ENCODE measurements at places on chromosomes 5 and 9.

GRCh38 chr5:178207917-178208280 is 3.6 kb downstream of the HNRNPAB start:
- DNase-seq, result no peak

DNA sequence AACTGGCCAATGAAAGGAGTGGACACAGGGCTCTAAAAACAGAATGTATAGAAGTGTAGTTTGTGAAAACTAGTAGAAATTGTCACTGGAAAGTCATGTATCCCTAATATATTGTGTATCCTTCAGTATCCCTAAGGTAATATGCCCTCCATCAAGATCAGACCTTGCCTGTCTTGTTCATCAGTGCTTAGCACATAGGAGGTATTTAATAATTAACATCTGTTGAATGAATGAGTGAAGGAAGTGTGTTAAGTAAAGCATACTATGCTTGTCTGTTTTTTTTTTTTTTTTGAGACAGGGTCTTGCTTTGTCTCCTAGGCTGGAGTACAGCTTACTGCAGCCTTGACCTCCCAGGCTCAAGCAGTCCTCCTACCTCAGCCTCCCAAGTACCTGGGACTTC is 15.8 kb downstream of the GAPVD1 start:
- no peak for DNase-seq

GRCh38 chr5:154368041-154368800 is 77.6 kb upstream of the SAP30L start:
- no peak for DNase-seq

DNA sequence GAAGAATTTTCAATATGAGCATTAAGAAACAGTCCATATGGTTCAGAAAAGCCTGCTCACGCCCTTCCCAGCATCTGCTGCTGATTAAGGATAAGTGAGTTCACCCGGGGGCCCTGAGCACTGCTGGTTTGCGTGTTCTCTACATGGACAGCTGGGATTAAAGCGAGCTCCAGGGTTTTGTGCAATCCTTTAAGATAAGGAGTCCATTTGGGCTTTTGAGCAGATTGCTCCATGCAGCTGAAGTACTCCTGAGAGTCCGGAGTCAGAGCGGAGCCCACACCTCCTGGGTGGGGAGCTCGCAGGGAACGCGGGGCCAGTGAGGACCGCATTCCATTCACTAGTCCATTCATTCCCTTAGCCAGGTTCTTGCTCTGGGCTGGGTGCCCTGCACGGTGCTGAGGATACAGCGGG is 149.3 kb upstream of the COL5A1 start:
- DNase-seq, result peak; percentile 99

- no peak for DNase-seq
These were observed 240.4 kb upstream of the RAI14 start for GRCh38 chr5:34415559-34416198.

DNA sequence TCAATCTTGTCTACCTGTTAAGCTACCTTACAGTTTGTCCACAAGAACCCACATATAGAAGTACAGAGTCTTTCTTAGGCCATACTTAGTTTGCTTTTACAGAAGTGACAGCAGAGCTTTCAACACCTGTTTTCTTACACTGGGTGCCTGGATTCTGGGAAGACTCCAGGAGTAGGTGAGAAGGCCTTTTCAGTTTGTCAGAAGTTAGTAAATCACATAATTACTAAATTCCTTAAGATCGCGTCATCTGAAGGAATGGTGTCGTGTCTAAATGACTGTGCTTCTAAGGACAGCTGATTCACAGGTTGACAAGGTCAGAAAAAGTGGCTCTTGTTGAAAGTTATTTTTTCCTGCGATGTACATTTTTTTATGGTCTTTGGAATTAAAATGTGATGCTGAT is 97.0 kb upstream of the FAM120A start:
- no peak for DNase-seq

GRCh38 chr9:33379666-33380389 is 22.5 kb downstream of the AQP7 start:
- DNase-seq, result no peak

DNA sequence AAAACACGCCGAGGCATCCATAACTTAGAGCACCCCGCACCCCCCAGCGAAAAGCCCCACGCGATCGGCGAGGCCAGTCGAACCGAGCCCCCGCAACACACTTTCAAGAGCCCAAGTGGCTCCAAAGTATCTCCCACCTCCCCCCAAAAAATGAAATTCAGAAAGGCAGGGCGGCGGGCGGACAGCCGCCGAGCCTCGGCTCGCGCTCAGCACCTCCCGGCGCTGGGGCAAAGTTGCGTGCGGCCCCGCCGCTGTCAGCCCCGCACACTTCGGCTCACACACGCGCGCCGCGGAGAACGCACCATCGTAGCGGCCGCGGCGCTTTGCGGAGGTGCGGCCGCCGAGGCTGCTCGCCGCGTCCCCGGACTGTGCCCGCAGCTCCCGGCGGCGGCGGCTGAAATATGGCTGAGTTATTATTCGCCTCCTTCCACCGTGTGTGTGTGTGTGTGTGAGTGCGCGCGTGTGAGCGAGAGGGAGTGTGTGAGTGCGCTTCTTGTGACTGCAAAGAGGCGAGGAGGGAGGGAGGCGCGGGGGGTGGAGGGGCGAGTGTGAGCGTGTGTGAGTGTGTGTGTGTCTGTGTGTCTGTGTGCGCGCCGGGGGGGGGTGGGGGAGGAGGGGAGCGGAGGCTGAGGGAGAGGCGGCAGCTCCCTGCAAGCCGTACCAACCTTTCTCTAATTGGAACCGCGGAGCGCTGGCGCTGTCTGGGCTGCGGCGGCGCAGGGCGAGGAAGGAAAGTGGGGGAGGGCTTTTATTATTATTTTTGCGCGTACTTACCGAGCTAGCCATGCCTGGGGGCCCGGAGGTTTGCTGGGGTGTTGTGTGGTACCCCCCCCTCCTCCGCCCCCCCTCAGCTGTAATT is 599 bp downstream of the MLLT3 start:
- peak; percentile 52 for DNase-seq

GRCh38 chr5:127492854-127493738 is 24.3 kb upstream of the PRRC1 start:
- peak; percentile 62 for DNase-seq

GRCh38 chr9:6302417-6302816 is 25.8 kb upstream of the TPD52L3 start:
- no peak for DNase-seq

GRCh38 chr5:635306-636055 is 23.3 kb downstream of the CEP72 start:
- no peak for DNase-seq

GRCh38 chr9:114317665-114318357 is 5.1 kb upstream of the ORM1 start:
- DNase-seq, result no peak

DNA sequence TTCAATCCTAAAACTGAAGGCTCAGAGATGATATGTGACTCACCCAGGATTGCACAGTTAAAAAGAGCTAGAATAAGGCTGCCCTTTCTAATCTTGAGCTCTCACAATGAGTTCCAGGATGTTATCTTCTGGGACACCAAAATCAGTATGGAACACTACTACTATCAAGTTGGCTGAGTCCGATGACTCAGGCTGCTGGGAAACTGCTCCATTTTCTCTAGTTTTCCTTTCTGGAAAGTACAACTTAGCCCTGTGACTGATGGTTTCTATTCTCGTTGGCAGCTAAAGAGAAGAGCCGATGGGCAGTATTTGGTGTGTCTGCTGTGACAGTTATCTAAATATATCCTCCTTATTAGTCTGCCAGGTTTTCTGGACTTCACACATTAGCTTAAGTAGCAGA is 37.9 kb upstream of the DPYSL3 start:
- DNase-seq, result no peak

DNA sequence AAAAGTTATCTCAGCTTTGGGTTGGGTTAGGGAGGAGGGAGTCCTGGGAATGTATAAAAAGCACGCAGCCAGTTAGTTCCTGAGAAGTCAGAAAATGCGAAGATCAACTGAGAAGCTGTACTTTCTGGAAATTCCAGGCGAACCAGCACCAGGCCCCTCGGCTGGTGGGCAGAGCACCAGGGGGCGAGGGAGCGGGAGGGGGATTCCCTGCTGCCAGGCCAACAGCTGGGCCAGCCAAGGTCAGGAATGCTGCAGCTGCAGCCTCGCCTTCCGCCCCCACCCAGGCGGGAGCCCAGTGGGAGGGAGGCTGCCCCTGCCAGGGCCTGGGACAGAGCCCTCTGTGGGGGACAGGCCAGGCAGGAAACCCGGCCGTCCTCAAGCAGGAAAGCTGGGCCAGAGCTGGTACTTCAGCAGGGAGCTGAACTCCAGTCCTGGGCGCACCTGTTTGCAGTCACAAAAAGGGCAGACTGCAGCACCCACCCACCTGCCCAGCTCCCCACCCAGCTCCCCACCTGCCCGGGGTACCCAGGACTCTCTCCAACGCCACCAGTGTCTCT is 35.5 kb downstream of the VAV2 start:
- no peak for DNase-seq

DNA sequence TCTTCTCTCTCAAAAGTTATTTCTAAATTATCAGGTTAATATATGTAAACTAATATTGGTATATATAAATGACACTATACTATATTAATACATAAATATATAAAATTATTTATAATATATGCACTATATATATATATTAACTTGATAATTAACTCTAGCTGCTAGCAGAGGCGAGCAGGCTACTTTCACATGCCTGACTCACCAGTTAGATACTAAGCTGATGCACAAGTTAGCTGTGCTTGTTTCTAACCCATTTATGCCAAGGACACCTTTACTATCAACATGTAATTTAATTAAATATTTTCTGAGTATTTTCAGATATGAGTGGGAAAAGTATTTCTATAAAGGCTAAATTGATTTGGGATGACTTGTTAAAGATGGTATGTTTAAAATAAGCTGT is 70.1 kb downstream of the TRIO start:
- DNase-seq, result no peak

All from NCI-H524 (cell line).